Activated CD4-positive, alpha-beta T cell treated with anti-CD3 and anti-CD28 coated beads, Interleukin-2, amount 50 U/mL, for 48 hours (primary cell): ENCODE measurements at places on chromosomes 16 and 17.

DNA sequence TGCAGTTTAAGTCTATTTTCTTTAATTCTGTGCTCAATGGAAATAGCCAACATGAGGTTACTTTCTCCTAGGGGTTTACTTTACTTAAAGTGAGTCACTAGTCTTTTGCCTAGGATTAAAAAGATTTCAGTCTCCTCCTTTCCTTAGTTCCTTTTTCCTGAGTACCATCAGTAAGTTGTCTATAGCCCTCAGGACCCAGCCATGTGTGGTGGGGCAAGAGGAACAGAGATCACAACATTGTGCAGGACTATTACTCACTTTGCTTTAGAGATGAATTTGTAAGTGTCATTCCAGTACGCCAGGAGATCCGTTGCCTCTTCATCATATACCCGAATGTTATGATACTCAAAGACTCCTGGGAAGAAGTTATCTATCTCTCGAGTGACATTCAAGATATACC, 27.7 kb upstream of the CORO6 start:
- DNase-seq: no peak

- DNase-seq: no peak
Measured at GRCh38 chr16:23802776-23803175, 33.0 kb upstream of the PRKCB start.

GRCh38 chr16:8863594-8864424, 5.0 kb downstream of the CARHSP1 start:
- DNase-seq: no peak

GRCh38 chr17:39939588-39940419, 12.3 kb downstream of the LRRC3C start:
- peak; percentile 51 for DNase-seq

GRCh38 chr17:82320956-82321927, 3.8 kb upstream of the CD7 start:
- DNase-seq: peak; percentile 84

DNA sequence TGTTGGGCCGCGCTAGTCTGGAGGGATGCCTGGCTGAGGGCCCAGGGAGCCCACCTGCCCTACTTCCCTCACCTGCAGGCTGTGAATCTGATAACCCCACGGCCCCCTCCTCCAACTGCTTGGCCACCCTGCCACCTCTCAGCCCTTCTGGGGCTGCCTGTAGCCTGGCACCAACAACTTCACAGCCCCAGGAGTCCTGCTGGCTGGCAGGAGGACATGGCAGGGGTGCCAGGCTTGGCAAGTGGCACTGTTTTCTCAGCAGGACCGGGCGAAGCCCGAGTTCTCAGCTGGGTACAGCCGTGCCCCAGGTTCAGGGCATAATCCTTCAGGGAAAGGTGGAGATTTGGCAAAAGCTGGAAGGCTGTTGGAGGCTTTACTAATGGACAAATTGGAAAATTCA, 129.6 kb downstream of the CMIP start:
- DNase-seq: no peak

DNA sequence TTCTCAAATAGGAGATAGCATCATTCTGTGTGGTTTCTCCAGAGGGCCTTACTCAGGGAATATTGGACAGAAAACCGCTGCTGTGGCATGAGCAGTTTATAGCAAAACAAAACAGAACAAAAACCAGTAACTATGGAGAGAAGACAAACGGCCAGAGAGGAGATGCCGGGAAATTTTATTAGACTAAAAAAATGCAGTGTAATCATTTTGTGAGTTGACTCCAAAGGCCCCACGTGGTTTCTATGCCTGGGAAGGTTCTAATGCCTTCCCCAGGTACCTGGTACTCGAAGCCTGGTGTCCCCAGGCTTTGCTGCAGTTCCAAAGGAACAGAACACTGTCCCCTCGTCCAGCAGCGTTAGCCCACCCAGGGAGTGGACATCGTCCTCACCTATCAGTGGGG, 12.9 kb upstream of the CACNG5 start:
- no peak for DNase-seq

- DNase-seq: no peak
Measured at GRCh38 chr17:80996422-80997305, 5.0 kb downstream of the CHMP6 start.

DNA sequence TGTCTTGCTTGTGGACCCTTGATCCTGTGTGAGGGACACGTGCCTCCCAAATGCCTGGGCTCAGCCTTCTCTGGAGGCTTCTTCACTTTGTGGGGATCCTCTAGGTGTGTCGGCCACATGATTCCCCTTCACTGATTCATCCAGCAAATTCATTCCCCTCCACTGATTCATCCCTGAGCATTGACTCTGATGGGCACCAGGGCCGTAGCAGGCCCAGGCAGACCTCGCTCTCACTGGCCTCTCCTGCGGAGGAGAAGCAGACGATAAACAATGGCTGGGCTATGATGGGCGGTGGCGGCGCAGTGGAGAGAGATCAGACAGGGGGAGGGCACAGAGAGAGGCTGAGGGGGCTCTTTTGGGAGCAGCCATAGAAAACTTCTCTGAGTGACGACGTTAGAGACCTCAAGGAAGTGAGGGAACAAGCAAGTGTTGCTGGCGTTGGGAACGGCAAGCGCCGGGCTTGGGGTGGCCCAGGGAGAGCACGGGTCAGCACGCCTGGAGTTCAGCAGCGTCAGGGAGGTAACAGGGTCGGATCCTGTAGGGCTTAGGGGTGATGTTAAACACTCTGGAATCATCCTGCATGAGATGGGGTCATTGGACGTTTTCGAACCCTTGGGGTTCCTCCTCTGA, 17.5 kb upstream of the RPTOR start:
- no peak for DNase-seq

- no peak for DNase-seq
Measured at GRCh38 chr16:2675714-2676113, 6.6 kb upstream of the KCTD5 start.

DNA sequence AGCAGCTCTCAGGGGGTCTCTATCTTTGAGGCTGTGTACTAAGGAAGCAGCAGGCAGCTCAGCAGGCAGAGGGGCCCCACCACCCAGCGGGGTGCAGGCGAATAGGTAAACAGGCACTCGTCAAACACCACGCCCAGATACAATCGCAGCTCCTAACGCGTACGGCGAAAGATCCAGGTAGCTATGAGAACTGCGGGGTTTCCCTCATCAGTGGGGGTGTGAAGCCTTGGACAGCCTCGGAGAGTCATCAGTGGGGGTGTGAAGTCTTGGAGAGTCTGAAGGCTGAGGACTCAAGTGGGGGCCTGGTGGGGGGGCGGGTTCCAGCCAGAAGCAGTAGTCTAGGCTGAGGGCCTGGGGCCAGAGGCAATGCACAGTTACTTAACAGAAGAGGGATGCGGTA, 69.0 kb downstream of the RTN4RL1 start:
- no peak for DNase-seq

GRCh38 chr17:31835984-31836383, 23.1 kb downstream of the COPRS start:
- no peak for DNase-seq

- no peak for DNase-seq
Measured at GRCh38 chr17:50460831-50461526, 7.7 kb downstream of the CHAD start.

DNA sequence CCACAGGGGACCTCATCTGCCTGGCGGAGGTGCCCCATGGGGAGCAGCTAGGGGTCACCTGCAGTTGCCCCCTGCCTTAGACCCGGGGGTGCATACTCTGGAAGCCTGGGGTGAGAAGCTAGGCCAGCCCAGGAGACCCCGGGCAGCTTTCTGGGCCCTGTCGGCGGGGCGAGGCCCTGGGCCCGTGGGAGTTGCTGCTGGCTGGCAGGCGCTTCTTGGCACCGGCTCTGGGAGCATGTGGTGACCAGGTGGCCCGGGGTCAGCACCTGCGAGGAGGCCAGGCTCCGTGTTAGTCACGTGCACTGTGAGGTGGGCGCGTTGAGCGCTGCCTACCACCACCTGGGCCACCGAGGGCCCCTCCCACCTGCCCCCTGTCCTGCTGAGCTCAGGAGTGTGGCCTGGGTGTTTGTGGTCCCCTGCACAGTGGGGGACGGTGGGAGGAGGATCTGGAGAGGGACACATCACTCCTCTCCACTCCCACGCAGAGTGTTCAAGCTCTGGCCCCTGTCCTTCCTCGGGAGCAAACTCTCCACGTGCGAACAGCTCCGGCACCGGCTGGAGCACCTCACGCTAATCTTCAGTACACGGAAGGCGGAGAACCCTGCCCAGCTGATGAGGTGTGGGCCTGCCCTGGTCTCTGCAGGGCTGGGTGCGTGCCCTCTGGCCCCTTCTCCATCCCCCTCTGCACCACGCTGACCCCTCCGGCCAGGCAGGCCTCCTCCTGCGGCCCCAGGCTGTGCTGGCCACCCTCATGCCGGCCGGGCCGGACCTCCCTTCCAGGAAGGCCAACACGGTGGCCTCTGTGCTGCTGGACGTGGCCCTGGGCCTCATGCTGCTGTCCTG, 5.8 kb downstream of the PIGQ start:
- DNase-seq: no peak

DNA sequence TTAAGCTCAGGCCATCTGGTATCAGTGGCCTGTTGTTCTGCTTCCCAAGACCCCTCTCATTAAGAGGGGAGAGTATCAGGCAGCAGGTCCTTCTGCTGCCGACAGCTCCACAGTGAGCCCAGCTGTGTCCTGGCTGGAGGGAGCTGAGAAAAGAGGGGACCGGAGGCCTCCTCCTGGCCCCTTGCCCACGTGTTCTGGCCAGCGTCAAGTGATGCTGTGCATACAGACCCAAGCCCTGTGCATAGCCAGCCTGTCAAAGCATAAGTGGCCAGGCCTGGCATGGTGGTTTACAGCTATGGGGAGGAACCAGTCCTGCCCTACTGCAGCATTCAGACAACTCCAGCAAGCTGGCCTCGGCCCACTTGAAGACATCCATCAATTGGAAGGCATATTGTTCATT, 48.0 kb downstream of the ABCC6 start:
- no peak for DNase-seq

DNA sequence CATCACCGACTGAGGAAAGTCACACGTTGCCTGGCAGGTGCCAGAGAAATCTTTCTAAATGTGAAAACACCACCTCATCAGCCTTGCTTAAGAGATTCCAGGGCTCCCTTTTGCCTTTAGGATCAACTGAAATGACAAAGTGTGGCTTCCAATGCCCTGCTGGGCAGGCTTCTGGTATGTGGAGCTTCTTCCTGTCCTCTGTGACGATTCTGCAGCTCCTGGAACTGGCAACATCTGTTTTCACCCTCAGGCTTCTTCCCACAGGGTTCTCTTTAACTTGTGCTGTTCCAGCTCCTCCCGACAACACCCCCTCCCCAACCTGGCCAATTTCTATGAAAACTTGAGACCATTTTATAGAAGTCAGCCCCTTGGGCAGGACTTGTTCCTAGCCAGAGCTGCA, 4.8 kb upstream of the ZDHHC1 start:
- no peak for DNase-seq

DNA sequence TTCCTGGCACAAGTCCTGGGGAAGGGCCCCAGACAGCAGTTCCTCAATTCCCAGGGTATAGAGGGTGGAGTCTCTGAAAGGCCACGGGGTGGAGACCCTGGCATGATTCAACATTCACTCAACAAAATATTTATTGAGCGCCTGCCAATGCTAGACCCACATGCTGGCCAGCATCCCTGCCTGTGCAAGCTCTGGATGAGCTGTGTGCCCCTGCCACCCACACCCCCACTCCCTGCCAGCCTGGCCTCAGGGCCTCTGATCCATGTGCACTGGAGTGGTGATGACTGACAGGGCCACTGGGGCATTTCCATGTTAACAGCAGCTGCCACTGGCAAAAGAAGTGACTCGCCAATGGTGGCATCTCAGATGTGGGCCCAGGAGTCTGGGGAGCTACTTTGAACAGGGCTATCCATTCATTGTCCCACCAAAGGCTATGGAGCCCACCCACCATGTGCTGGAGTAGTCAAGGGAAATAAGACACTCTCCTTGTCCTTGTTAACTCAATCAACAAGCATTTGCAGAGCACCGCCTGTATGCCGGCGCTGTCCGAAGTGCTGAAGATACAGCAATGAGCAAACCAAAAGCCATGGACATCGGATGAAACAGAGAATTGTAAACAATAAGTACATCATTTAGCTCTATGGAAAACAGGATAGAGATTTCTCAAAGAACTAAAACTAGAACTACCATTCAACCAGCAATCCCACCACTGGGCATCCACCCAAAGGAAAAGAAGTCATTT, 3.0 kb upstream of the PRSS22 start:
- no peak for DNase-seq

- DNase-seq: no peak
Measured at GRCh38 chr17:75604034-75604695, 16.6 kb downstream of the MYO15B start.

DNA sequence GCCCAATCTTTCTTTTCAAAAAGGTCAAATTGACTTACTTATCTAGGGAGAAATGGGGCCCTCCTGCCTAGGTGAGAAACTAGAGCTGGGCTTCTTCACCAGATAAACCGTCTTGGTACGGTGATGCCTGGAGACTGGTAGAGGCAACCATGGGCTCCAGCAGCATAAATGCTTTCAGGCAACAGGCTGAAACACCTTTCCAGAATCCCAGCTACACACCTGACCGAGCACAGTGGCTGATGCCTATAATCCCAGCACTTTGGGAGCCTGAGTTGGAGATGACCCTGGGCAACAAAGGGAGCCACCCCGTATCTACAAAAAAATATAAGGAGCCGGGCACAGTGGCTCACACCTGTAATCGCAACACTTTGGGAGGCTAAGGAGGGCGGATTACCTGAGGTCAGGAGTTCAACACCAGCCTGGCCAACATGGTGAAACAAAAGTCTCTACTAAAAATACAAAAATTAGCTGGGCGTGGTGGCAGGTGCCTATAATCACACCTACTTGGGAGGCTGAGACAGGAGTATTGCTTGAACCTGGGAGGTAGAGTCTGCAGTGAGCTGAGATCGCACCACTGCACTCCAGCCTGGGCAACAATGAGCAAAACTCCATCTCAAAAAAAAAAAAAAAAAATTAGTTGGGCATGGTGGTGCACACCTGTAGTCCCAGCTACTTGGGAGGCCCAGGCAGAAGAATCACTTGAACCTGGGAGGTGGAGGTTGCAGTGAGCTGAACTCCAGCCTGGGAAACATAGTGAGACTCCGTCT, 8.0 kb downstream of the TRAF4 start:
- no peak for DNase-seq
